ENCODE measurements at places on chromosomes 2 and 18.

GRCh38 chr18:49524349-49524748 lies 37.3 kb upstream of the C18orf32 start:
- no peaks in the 10 kb centered on the region for H3K4me1 ChIP-seq
- no peak overlapping the region for H3K4me3 ChIP-seq
- no peaks in the 10 kb centered on the region for H3K27me3 ChIP-seq
- no peaks in the 10 kb centered on the region for H3K36me3 ChIP-seq
- no peak for DNase-seq
- no peak overlapping the region for H3K27ac ChIP-seq

GRCh38 chr2:78967294-78967693 lies 58.2 kb upstream of the REG3G start:
- no peak overlapping the region for H3K27ac ChIP-seq
- H3K36me3 ChIP-seq = no peaks in the 10 kb centered on the region
- H3K4me1 ChIP-seq = no peaks in the 10 kb centered on the region
- no peaks in the 10 kb centered on the region for H3K27me3 ChIP-seq
- no peak overlapping the region for H3K4me3 ChIP-seq

GRCh38 chr2:20520128-20520527 lies 73.3 kb downstream of the RHOB start:
- H3K36me3 ChIP-seq = no peaks in the 10 kb centered on the region
- no peak overlapping the region for H3K27ac ChIP-seq
- H3K27me3 ChIP-seq = no peaks in the 10 kb centered on the region

DNA sequence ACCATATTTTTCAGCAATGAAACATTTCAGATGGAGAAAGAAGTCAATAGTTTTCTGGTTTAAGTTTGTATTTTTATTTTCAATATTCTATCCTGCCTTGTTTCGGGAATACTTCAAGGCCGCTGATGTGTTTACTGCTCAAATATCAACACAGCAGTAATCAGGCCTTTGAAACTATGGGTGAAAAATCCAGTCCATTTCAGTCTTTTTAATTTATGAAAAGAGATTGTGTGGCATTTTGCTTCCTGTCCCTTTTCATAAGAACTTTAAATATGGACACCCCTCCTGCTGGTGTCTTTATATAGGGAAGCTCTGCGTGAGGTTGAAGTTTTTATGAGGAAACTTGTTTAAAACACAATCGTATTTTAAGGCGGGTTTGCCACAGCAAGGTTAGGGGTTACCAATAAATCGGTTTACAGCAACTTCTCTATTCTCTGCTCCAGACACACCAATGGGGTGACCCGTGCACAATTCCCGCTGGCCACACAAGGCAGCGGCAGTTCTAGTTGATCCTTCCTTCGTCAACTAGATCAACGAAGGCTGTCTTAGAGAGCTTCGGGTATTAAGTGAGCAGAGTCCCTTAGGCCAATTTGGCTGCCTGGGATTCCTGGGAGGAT lies 1.2 kb upstream of the TANC1 start:
- no peak for DNase-seq
- H3K36me3 ChIP-seq = no peaks in the 10 kb centered on the region
- H3K4me1 ChIP-seq = peaks cover 23% of the 10 kb centered on the region
- no peak overlapping the region for H3K4me3 ChIP-seq
- peaks cover 44% of the 10 kb centered on the region for H3K27me3 ChIP-seq

DNA sequence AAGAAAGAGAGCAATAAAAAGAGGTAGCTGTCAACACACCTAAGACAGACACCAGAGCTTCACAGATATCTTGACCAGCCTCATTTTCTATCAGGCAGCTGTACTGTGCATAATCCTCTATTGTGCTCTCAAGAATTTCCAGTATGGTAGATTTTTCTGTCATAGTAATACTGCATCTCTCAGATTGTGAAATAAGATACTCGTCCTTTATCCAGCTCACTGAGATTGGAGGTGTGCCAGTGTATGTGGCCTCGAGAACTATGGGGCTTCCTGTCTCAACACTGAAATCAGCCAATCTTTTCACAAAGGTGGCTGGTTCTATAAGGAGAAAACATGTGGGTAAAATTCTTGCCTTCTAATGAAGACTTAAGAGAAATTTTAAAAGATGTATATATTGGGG lies 88.9 kb downstream of the TTN start:
- DNase-seq = no peak
- no peaks in the 10 kb centered on the region for H3K4me1 ChIP-seq
- H3K27ac ChIP-seq = no peak overlapping the region

DNA sequence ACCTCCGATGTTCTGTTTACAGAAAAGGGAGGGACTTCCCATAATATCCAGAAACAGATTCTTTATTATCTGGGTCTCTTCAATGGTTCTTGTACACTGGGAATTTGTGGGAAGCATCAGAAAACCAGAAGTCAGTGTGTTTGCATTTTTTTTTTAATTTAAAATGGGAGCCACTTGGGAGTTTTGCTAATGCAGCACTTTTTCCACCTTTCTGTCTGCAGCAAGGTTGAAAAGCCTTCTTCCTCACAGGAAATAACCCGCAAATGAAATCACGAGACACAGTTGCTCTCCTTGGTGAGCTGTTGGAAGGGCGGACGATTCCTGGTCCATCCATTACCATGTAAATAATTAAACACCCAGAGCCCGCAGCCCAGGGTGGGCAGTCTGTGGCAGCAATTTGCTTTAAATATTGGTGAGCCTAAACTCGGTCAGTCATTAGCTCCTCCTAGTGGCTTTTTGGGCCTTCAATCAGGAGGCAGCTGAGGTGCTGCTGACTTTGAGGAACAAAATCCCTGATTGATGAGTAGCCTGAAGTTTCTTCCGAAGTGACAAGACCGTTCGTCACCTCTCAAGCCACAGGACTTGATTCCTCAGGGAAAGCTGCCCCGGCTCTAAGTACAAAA lies 471.5 kb downstream of the EPHA4 start:
- H3K27me3 ChIP-seq = no peaks in the 10 kb centered on the region
- no peaks in the 10 kb centered on the region for H3K36me3 ChIP-seq
- no peak overlapping the region for H3K4me3 ChIP-seq
- no peak overlapping the region for H3K27ac ChIP-seq

GRCh38 chr18:62289047-62289446 lies 36.1 kb upstream of the TNFRSF11A start:
- no peaks in the 10 kb centered on the region for H3K4me1 ChIP-seq
- H3K27ac ChIP-seq = no peak overlapping the region
- no peak for DNase-seq
- H3K27me3 ChIP-seq = no peaks in the 10 kb centered on the region
